ENCODE measurements at places on chromosomes 5 and 9.

DNA sequence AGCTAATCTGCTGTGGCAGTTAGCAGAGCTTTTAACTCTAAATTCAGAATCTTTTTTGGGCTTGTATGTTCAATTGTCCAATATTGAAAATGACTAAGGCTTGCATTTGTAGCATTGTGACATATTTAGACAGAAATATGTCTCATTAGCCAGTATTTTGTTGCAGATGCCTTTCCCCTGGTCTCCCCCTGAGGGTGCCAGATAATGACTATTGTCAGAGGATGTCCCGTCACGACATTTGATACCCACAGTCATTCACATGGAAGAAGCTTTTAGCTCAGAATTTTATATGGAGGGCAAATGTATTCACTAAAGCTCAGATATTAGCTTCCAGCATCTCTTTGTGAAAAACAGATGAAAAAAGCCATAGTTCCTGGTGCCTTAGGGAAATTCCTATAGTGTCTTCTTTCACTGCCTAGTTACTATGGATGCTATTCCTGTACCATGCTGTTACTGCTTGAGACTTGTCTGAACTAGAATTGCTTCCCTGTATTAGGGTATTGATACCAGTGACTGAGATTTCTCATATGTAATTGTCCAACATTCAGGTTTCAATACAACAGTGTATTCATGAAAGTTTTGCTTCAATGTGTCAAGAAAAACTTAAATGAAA lies 96.2 kb downstream of the CCDC192 start:
- DNase-seq = no peak

DNA sequence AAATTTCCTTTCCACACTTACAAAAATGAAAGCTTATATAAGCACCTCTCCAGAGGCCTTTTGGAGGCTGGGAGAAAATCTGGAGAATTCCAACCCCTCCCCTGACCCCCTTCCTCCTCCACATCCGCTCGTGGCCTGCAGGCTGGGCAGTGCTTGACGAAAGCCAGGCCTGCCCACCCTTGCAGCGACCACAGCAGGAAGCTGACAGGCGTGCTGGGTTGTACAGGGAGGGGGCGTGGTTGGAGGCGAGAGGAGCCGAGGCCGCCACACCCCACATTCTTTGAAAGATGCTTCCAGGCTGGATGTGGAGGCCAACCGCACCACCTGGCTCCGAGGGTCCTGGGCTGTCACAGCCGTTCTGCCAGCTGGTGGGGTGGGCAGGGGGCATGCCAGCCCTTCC lies 47.8 kb upstream of the IER5L start:
- DNase-seq = no peak

GRCh38 chr5:111069839-111070238 lies 1.7 kb upstream of the TSLP start:
- DNase-seq = no peak

GRCh38 chr5:150567031-150567717 lies 59.2 kb downstream of the NDST1 start:
- no peak for DNase-seq

DNA sequence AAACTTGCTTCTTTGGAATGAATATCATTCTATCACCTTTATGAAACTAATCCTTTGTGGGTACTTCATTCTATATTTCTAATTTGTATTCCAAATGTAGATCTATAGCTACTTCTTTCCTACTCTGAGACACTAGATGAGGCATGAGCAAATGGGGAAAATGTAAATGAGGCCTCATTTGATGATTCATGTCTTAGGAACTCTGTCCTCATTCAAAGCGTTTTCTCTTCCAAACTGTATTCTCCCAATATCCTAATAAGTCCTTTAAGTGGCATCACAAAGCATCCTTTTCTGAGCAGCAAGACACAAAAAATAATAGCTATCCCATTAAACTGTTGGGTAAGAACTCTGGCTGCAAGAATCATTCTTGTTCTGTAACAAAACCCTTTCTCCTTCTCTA lies 56.1 kb downstream of the TTLL11 start:
- DNase-seq = peak; percentile 20

DNA sequence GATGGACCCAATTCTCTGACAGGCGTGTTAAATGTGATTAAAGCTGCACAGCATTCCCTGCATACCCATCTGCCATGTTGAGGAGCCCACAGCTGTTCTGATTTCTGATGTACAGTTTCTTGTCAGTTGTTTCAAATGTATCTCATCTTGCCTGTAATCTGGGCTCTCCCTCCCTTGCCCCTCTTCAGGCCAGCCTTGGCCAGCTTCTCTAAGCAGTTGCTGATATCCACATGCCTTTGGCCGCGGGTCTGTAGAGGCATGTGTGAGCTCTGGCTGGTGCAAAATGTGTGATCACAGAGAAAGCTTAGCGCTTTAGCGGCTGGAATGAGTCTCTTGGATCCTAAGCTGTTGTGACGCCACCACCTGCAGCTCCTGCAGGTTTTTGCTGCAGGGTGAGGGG lies 332.0 kb downstream of the MLLT3 start:
- DNase-seq = no peak

- no peak for DNase-seq
Observed at GRCh38 chr5:170849374-170849773, 12.4 kb upstream of the RANBP17 start.

GRCh38 chr5:127936439-127936972 lies 147.1 kb upstream of the SLC12A2 start:
- no peak for DNase-seq

DNA sequence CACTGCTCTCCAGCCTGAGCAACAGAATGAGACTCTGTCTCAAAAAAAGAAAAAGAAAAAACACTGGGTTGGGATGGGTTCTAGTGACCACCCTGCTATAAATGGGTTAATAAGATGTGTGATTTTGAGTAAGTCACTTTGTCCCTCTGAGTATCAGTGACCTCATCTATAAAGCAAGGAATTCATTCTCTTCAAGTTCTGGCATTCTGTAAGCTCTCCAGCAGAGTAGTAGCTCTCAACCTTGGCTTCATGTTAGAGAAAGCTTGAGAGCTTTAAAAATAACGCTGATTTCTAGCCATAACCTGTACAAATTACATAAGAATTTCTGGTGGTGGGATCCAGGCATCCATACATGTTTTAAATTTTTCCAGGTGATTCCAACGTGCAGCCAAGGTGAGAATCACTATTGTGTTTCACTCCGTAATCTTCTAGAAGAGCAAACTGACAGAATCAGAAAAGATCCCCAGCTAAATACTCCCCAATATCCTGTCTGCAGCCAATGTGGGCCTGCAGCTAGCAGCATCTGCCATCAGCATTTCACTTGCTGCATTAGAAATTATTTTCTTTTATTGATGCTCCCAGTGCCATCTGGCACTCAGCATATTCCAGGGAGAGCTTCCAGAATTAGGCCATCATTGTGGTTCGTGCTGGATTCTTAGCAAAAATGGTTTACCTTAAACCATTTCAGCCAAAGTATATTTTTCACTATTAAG lies 109.4 kb downstream of the FEM1C start:
- no peak for DNase-seq

- no peak for DNase-seq
Observed at GRCh38 chr5:66886941-66887340, 290.7 kb downstream of the MAST4 start.

DNA sequence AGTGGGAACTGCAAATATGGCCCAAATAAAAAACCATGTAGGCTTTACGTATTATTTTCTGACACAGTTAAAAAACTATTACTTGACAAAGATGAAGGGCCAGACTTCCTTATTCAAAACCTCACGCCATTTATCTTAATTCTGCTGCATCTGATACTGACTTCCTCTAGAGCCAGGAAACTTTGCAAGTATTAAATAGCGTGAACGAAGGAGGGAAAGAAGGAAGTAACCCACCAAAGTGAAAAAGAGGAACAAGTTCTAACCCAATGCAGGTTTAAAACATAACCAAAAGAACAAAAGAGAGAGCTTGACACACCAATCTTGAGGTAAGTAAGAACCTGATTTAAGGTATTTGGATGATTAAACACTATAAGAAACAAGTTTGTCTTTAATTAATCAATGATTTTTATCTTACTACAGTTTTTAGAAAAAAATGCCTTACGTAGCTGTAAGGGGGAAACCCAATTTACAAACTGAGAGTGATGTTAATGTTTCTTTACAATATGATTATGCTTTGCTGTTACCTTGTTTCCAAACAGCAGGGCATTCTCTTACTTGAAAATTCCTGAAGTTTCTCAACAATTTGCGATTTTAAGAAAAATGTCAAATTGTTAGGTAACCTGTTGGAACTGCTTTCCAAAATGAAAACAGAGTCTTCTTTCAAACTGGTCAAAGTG lies at the start of gene GAPT:
Gene GAPT, plus strand, starts transcription at position 220 of the 677 bp plus-strand sequence. CDS start 3,102 bp downstream, outside the sequence.
- DNase-seq = no peak

DNA sequence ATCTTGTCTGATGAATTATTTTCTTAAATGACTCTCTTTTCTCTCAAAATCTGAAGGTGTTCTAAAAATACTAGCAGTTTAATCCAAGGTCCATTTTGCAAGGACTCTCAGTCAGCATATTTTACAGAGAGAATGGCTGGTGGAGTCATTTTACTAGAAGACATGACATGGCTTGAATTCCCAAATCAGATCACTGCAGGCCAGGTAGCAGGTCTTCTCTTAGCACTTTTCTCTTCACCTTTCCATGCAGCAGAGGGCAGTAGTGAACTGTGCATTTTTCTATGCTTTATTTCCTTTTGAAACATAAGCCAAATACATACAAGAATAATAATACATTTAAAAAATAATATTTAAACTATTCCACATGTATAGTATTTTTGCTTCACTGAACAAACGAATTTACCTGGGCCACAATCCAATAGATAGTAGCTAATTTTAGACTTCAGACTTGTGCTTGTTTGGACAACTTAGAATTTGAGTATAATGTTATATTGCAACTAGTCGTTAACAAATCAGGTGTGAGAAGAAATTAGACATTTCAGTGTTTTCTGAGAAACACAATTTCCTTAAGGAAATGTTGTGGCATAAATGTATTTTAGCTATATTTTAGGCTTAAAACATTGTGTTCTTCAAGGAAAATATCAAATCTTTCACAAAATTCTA lies 289.4 kb upstream of the DAB2 start:
- DNase-seq = peak; percentile 37

GRCh38 chr9:128116104-128117083 lies 11.1 kb downstream of the PTGES2 start:
- DNase-seq = no peak
